Activated naive CD4-positive, alpha-beta T cell treated with anti-CD3 and anti-CD28 coated beads, Interleukin-2, amount 50 U/mL, for 72 hours (primary cell): ENCODE measurements at places on chromosomes 16 and 17.

DNA sequence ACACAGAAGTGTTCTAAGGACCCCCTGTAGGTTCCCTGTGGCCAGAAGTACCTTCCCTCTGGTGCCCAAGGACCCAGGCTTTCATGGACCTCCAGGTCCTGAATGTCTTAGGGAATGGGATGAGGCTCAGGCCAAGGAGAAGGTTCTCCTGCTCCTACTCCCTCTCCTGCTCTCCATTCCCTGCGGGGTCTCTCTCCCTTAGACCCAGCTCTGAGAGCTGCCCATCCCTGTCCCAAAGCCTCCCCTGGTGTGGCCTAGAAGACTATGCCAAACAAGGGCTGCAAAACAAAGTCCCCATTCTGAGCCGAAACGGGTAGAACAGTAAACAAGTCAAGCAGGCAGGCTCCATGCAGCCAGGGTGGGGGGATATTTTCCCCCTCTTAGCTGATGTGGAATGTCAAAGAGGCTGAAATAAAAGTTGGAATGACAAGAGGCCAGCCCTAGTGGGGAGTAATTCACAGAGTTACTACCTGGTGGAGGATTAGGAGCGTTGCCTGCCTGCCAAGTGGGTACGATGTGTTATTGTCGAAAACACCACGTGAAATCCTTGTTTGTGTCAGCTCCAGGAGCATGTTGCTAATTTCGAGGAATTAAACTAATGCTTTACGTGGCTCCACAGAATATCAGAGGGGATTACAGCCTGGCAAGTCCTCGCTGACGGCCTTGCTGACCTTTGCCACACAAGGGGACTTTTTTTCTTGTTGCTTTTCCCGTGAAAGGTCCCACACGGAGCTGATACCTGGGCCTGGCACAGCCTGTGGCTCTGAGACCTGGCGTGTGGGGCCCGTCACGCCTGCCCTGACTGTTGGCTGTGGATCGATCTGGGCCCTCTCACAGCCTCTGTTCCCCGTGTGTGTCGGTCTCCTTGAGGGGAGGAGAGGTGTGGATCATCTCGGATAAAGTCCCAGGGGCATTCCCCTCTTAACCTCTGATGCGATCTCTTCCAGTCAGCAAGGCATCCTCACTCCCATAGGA lies 2.9 kb downstream of the WFIKKN2 start:
- DNase-seq = no peak

DNA sequence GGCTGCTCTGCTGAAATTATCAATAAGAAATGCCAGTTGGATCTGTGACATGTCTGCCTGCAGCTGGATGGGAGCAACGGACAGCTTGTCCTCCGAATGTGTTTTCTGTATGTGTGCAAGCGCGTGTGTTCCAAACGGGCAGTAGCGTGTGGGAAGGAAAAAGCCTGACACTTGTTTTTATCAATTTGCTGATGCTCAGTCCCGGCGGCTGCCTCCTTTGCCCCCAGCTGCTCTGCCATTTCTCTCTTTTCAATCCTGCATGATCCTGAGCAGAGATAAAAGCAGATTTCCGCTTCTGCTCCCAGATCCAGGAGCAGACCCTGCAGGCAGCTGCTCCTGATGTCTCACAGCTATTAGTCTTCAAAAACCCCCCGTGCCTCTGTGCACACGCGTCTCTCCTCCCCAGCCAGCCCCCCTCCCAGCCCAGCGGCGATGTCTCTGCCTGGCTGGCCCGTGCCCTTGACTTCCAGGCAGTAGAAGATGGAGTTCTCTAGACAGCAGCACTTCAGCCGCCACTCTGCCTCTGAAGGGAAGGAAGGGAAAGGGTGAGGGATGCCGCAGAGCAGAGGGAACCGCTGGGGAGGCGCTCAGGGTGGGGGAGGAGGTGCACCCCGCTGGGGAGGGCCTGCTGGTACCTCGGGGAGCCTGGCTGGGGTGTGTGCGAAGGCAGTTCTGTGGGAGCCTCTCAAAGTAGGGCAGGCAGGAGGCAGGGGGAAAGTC lies 4.1 kb downstream of the PRCD start:
- no peak for DNase-seq

DNA sequence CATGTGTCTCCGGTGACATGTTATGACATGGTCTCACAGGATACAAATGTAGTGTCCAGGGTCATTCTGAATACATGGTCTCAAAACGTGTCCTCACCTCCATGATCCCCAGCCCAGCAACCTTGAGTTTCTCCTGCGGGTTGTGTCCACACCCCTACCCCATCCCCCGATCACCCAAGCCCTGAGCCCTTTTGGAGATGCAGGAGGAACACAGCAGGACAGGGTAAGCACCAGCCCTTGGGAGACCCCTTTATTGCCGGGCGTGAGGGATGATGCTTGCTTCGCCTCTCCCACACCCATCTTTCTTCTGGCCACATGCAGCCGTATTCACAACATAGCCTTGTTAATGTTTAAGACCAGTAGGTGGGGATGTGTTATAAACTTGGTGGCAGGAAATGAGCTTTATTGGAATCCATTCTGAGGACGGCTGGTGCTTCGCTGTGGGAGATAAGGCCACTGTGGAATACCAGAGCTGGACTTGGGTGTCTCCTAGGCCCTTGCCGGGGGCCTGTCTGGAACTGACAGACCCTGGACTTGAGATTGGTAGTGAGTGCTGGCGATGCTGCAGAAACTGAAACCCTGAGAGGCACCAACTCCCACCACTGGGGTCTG lies 5.5 kb downstream of the TMEM132E start:
- no peak for DNase-seq

- DNase-seq = no peak
Observed at GRCh38 chr16:56288019-56288418, 96.7 kb downstream of the GNAO1 start.

GRCh38 chr17:42560246-42560645 lies 1.7 kb upstream of the COASY start:
- no peak for DNase-seq

DNA sequence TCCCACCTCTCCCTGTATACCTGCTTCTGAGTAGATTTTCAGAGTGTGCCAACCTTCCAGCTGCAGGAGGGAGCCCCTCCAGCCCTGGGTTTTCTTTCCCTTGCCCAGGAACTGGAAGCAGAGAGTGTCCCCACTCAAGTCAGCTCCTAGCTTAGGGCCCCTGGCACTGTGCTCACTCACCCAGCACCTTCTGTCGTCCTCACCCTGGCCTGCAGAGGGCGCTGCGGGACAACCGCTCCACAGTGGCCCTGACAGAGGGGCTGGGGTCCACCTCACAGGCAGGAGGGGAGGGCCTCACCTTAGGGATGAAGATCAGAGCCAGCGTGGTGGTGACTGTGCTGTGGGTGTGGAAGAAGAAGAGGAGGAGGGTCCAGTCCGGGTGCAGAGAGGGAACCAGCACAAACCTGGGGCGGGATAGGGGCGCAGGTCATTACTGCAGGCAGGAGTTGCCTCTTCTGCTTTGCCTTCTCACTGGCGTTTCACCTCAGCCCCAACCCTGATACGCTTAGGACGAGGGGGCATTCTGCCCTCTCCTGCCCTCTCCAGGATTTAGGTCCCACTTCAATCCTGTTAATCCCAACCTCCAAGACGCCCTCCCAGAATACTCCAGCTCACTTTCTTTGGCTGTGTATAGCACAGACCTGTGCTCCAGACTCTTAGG lies 10.0 kb downstream of the GPR179 start:
- peak; percentile 82 for DNase-seq

DNA sequence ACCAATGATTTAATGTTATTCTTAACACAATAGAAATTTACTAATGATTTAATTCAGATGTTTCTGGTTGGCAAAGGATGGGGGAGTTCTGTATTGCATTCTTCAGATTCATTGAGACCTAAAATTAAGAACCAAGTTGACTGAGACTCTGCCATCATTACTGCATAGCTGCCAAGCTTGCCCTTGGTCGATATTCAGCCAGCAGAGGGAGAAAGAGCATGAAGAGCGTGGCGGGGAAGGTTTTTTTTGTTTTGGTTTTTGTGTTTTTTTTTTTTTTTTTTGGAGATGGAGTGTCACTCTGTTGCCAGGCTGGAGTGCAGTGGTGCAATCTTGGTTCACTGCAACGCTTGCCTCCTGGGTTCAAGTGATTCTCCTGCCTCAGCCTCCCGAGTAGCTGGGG lies 659.4 kb upstream of the EEF2KMT start:
- DNase-seq = no peak
